Coronary artery (tissue), 2 donors: ENCODE measurements at places on chromosomes 6 and 20.

DNA sequence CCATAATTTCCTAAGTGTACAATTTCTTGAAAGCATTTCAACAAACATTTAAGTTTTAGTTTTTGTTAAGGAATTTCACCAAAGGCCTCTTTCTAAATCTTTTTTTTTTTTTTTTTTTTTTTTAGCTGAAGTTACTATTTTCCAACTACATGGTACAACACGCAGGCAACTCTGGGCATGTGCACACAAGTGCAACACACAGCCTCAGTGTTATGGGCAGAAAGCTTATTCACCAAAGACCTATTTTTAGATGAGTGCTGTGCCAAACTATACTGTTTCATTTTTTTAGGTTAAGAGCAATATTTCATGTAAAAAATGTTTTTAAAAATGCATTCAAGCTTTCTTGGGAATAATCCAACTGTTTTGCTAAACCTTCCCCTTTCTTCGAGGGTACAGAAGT is 42.0 kb upstream of the MAP3K4 start:
- DNase-seq = no peak

- DNase-seq = no peak
These were observed 80.2 kb upstream of the PRDM1 start for GRCh38 chr6:106005954-106006353.

GRCh38 chr6:159151266-159151855 is 17.8 kb upstream of the FNDC1 start:
- DNase-seq = no peak

DNA sequence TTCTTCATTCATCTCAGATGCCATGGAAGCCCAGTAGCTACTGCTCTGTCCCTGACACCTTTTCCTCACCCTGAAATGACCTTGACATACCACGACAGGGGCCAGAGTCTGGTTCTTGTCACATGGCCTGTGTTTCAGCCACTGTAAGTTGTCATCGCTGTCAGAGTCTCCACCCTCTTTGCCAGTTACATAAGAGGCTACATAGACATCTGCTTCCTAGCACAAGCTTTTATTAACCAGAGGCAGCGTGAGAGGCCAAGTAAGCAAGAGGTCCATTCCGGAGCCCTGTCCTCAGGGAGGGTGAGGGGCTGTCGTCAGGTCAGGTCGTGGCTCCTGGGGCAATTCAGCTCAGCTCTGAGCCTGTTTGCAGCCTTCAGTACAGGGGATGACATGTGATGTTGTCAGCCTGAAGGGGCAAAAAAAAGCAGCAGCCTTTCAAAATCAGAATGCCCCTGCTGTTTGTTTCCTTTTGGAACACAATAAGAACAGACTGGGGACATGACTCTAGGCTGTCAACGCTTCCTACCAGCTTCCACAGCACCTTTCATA is 146.3 kb downstream of the MTFR2 start:
- DNase-seq = no peak

- no peak for DNase-seq
These were observed 6.1 kb upstream of the ALDH8A1 start for GRCh38 chr6:134956032-134956431.

DNA sequence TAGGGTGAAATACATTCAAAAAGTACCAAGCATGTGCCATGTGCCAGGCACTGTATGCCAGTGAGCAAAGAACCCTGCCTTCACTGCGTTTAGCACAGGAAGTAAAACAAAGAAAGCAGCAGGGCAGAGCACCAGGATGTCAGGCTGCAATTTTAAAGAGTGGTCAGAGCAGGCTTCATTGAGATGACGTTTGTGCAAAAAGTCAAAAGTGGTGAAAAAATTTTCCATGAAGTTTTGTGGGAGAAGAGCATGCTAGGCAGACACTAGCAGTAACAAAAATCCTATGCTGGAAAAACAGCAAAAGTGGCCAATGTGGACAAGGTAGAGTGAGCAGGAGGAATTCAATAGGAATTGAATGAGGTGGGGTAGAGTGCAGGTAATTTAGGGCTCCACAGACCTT is 31.3 kb downstream of the AKIRIN2 start:
- no peak for DNase-seq
